ENCODE measurements at places on chromosomes 1 and 21. TPM values are rescaled to one million over a fixed set of nuclear protein-coding genes. Genes with fewer than 3 reads are reported as not detected.

Gene RCAN3
- 7.0 TPM for total RNA-seq

Gene HTR1D
- total RNA-seq: not detected

Gene CLEC20A
- total RNA-seq: not detected

Gene GRIK1
- not detected for total RNA-seq

Gene OR2M3
- total RNA-seq: not detected

Gene FCAMR
- not detected for total RNA-seq

- DNase-seq: no peak
Measured at GRCh38 chr1:233518344-233518743, 95.6 kb upstream of the KCNK1 start.

DNA sequence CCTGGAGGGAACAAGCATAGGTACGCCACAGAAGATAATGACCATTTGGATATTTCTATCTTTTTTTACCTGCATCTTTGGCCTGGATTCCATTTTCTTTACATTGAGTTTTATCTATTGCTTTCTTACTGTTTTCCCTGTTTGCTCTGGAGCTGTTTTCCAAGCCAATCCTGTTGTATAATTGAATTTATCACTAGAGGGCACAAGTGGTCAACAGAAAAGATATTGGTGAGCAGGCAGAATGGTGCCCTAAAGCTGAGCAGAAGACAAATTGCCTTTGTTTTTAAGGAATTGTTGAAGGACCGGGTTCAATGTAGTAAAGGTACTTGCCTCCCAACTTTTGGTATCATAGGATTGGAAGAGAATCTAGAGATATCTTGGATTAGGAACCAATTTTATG is 152.8 kb downstream of the PPP1R12B start:
- DNase-seq: no peak

DNA sequence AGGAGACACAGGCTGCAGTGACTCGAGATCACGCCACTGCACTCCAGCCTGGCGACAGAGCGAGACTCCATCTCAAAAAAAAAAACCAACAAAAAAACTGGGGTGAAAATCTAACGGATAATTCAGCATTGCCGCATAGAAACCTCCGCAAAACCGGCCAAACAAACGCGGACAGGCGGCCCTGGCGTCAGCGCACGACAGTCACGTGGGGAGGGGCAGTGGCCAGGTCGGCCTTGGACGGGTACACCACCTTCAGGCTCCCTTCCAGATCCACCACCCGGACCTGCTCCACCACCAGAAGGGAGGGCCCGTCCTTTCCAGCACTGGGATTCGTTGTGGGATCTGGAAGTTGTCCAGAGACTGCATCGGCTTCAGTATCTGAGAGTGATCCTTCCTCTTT is 8.4 kb downstream of the SMIM1 start:
- no peak for DNase-seq

GRCh38 chr1:53681351-53681976 is 57.5 kb downstream of the GLIS1 start:
- no peak for DNase-seq

- no peak for DNase-seq
Measured at GRCh38 chr1:245969283-245969682, 537.8 kb downstream of the SMYD3 start.

- no peak for DNase-seq
Measured at GRCh38 chr1:87176087-87176486, 152.6 kb upstream of the LMO4 start.

- DNase-seq: no peak
Measured at GRCh38 chr1:18285538-18285924, 177.9 kb downstream of the IGSF21 start.

All from heart right ventricle (tissue), 16 donors.